NCI-H1930 (cell line): ENCODE measurements at places on chromosomes 7 and 10.
A peak's percentile ranks its signal among the peaks of the same experiment; 100 is the strongest.

DNA sequence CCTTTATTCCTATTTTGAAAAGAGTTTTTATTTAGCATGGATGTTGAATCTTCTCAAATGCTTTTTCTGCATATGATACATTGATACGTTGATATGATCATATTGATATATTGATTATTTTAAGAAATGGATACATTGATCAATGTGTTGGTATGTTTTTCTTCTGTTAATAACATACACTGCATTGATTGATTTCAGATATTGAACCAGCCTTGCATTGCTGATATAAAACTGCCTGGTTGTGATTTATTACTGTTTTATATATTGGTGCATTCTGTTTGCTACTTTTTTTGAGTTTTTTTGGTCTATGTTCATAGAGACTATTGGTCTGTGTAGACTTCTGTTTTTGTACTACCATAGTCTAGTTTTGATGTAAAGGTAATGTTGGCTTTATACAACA lies 26.8 kb upstream of the RABGEF1 start:
- DNase-seq: no peak

GRCh38 chr7:107268594-107268993 lies 99.8 kb downstream of the HBP1 start:
- DNase-seq: no peak

DNA sequence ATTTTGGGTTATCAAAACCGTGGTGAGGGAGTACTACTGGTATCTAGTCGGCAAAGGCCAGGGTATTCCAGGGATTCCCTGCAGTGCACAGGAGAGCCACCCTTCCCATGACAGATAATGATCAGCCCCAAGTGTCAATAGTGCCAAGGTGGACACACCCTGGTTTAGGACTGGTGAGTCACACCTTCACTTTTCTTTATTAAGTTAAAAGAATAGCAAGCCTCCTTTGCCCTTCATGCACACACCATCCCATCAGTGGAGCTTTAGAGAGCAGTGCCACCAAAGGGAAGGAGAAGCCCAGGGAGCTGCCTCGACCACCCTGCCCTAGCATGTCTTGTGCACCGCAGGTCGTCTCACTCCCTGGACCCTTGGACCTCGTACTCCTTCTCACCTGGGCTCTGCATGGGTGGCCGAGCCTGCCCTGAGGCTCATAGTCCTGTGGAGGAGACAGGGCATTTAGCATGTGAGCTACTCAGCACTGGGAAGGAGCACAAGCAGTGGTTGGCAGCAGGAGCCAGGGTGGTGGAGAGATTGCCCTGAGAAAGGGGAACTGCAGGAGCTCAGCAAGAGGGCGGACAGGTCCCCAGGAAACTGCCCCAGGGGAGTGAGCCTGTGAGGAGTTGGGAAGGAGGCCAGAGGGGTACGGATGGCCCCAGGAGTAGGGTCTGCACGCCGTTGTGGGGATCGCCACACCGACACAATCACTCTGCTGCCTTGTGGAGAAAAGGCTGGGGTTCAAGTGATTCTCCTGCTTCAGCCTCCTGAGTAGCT lies 17.4 kb downstream of the UBE2D4 start:
- no peak for DNase-seq

GRCh38 chr10:12181065-12181775 lies 14.5 kb downstream of the NUDT5 start:
- DNase-seq: no peak

DNA sequence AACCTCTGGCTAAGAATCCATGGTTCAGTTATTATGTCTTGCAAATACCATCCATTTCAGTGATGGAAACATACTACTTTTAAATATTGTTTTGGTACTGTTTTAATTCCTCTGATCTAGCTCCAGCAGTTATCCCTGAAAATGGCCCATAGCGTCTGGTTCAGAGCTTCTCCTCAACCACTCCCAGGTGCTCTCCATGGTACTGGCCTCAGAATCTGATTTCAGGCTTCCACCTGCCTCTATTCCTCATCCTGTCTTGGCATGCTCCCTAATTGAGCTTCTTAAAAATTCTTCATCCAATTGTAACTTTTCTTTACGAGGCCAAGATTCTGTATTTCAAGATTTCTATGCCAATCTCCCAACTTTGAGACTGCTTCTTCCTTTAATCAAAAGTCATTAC lies 236.3 kb downstream of the HTR7 start:
- no peak for DNase-seq

DNA sequence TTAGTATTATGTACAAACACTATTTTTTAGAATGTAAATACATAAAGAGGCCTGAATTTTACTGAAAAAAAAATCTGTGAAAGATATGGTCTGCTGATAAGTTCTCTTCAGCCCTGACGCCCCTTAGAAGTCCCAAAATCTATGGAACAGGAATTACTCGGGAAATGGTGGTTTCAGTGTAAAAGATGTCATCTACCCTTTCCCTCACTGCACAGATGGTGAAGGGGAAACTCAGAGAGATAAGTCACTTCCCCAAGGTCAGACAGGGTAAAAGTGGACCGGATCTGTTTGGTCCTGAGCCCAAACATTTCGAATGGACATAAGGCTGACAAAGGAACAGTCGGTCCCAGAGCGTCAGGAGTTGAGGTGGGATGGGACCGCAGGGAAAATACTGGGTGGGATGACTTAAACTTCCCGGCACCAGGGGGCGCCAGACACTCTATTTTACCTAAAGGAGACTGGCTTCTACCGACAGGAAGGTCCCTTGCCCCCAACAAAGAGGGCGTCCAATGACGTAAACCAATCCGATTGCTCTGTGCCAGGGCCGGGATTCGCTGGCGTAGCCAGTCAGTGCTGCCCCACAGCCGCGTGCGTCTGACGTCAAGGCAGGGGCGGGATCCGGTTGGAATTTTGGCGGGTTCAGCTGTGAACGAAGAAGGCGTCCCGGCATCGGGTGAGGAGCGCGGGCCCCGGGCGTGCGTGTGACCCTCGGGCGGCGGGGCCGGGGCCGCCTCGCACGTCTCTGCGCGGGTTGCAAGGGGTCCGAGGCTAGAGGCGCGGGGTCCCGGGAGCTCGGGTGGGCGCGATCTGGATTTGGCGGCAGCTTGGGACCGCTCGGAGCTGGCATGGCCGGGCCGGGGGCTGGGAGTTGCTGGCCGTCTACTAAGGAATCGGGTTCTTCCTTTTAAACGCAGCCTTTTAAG lies at the start of gene MCM10:
MCM10 (plus strand) TSS at position 625 of the 923 bp plus-strand sequence. CDS start 2,645 bp downstream, outside the sequence.
- peak; percentile 87 for DNase-seq

- DNase-seq: no peak
These were observed 6.2 kb downstream of the GPRIN2 start for GRCh38 chr10:46550076-46550790.

DNA sequence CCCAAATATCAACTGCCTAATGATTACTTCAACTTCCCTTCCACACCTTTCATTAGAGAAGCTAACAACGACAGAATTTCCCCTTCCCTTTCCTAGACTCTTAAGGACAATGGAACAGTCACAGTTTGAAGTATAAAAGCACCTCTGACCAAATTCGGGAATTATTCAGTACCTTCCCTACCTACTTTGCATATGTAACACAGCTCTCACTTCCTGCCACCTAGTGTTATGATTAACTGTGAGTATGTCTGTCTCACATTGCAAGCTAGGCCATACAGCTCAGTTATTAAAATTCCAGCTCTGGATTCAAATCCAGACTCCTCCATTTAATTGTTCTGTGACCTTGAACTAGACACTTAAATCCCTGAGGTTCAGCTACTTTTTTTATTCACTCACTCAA lies 44.8 kb upstream of the HPSE2 start:
- DNase-seq: no peak

DNA sequence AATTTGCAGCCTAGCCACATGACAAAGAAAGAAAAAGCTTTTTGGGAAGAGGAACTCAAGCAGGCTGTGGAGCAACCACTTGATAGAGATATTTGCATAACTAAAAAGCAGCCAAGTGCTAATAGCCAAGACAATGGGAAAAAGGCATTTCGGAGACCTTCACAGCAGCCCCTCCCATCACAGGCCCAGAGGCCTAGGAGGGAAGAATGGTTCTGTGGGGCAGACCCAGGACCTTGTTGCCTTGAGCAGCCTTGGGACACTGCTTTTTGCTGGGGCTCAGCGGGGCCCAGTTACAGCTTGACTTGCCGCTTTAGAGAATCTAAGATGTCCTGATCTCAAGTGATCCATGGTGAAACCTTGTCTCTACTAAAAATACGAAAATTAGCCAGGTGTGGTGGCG lies 38.5 kb downstream of the FAM149B1 start:
- no peak for DNase-seq

DNA sequence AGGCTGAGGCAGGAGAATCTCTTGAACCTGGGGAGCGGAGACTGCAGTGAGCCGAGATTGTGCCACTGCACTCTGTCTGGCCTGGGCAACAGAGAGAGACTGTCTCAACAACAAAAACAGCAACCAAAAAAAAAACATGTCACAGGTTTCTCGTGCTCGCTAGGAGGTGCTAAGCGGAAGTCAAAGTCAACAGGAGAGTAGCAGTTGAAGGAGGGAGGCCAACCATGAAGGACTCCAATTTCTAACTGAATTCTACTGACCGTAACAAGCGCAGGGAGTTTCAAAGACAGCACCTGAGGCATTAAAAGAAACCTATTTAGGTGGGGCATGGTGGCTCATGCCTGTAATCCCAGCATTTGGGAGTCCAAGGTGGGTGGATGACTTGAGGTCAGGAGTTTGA lies 19.4 kb downstream of the KIN start:
- no peak for DNase-seq

DNA sequence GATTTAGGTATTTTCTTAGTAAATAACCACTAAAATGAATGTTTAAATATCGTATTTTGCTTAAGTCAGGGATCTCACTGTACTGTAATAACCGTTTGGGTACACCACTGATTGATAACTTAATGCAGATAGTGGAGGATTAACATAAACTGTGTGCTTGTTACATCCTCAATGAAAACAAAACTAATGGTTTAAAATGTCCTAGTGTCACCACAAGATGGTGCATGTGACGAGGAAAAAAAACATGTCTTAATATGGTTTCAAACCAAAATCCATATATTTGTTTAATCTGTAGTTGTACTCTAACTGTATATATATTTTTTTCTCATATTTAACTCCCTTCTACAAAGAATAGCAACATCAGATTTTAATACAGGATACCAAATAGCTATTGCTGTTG lies 19.2 kb downstream of the ARMC10 start:
- DNase-seq: no peak

GRCh38 chr7:124351950-124352349 lies 319.1 kb upstream of the TMEM229A start:
- DNase-seq: no peak

GRCh38 chr7:14341200-14341775 lies 351.8 kb upstream of the ETV1 start:
- DNase-seq: no peak

DNA sequence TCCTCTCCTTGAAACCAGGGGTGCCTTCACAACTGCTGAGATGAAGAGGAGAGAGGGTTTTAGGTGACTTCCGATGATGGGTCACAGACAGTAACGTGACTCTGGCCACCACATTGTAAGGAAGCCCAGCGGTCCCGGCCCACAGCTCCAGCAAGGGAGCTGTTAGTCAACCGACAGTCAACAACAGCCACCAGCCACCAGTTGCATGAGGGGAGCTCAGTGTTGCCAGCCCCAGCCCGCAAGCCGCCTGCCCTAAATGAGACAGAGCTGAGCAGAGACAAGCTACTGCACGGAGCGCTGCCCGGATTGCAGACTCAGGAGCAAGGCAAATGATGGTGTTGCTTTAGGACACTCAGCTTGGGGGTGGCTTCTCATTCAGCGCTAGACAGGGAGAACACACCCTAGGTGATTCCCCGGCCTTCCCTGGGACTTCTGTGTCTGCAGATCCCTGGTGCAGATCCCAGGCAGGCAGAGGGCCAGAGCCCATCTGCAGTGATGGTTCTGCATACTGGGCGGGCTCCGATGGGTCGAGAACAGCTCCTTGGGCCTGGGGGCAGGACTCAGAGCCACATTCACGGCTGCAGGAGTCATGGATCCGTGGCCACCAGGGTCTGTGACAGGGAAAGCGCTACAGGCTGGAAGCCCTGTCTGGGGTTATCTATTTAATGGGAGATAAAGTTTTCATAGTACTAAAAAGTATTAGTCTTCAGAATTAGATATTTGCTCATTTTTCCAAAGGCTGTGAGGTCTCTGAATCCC lies 14.3 kb upstream of the RET start:
- DNase-seq: no peak

- DNase-seq: no peak
These were observed 1.8 kb upstream of the IFIT1 start for GRCh38 chr10:89390476-89391225.

GRCh38 chr7:155935005-155935557 lies 122.8 kb upstream of the SHH start:
- DNase-seq: no peak

GRCh38 chr7:27992755-27993493 lies 187.7 kb downstream of the JAZF1 start:
- no peak for DNase-seq

GRCh38 chr7:134513169-134513752 lies 14.1 kb upstream of the AKR1B10 start:
- no peak for DNase-seq

GRCh38 chr10:103572347-103573204 lies 79.1 kb downstream of the NEURL1 start:
- DNase-seq: no peak

- no peak for DNase-seq
These were observed 108.5 kb downstream of the HBP1 start for GRCh38 chr7:107277331-107277730.

DNA sequence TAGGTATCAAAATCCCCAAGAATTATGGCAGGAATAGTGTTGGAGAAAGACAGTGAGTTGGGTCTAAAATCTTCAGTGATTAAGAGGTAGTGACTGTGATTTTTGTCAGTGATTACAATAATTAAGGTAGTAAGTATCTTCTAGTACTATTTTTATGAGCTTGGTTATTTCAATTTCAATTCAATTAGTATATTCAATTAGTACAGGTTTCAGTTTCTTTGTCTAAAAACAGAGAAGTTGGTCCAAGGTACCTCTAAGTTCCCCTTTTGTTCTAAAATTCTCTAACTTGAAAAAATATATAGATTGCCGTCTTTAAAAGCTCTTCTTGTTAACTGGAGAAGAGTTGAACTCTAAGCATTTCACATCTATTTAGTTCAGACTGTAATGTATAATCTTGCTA lies 82.9 kb downstream of the OTUD1 start:
- DNase-seq: no peak

DNA sequence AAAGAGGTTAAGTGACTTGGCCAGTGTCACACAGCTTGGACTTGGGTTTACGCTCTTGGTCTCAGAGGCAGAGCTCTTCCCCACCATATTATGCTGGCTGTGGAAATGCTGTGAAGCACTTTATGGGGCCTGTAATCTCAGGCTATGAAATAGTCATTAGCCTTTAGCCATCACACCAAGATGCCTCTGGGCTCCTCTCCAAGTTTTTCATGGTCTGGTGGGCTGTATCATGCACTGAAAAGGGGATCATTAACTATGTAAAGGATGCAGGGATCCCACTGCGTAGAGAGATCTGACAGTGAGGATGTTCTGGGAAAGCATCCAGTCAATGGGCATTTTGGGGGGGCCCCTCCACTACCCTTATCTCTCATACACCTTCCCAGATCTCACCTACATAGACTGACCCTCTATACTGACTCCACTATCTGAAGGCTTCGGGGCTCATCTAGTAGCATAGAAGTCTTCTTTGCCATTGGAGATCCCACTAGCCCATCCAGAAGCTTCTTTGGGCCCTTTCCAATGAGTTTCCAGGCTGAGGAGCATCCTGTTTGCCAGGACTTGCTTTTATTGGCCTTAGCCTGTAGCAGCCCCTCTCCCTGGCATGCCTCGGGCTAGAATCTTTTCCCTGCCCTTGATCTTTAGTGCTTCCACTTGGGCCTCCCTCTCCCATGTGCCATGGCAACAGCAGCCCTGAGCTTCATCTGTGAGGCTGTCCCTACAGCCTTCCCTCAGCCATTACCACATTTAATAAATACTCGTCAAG lies 19.6 kb downstream of the FRMPD2 start:
- DNase-seq: no peak

- no peak for DNase-seq
These were observed 48.2 kb downstream of the DYNC2I1 start for GRCh38 chr7:158904599-158904998.

GRCh38 chr10:23141995-23142394 lies 46.6 kb downstream of the MSRB2 start:
- DNase-seq: no peak
